Right forelimb (tissue), 1 donor: ENCODE measurements at places on chromosomes 7 and 10.

- DNase-seq = no peak
Observed at GRCh38 chr7:50939021-50939420, 156.3 kb upstream of the GRB10 start.

GRCh38 chr7:8115547-8116402, 146.2 kb downstream of the ICA1 start:
- no peak for DNase-seq

GRCh38 chr10:38038107-38038931, 27.8 kb downstream of the ZNF33A start:
- no peak for DNase-seq

DNA sequence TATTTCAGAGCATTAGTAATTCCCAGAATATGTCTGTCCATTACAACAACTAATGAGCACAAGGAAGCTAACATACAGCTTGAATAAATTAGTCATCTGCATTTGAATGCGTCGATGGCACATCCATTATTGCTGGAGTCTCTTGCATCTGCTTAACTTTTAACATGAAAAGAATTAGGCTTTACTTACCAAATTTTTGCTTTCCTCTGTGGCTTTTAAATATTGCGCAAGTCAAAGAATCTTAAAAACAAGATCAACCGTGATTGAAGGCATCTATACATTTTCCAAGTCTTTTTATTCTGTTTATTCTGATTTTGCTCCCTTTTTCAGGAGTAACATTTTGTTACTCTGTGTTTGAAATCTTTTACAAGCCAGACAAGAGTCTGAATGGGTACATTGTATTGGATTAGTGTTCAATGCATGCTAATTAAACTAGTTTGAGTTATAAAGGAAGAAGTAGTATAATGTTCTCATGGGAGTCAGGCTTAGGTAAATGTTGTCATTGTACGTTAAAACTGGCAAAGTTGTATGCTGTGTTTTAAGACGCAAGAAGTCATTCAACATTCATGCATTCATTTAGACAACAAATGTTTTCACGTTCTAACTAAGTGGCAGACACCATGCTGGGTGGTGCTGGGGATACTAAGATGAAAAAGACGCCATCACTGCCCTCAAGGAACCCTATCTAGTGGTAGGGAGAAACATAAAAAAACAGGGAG, 4.0 kb upstream of the CACNB2 start:
- DNase-seq = no peak

GRCh38 chr7:45217358-45217757, 59.8 kb downstream of the RAMP3 start:
- DNase-seq = no peak
